Aorta (tissue), 5 donors: ENCODE measurements at places on chromosomes 1 and 21. TPM values are rescaled to one million over a fixed set of nuclear protein-coding genes. Genes with fewer than 3 reads are reported as not detected.

GRCh38 chr1:20192364-20192763 lies 6.0 kb upstream of the PLA2G2C start:
- no peak overlapping the region for H3K4me3 ChIP-seq
- H3K27ac ChIP-seq, result no peak overlapping the region
- H3K36me3 ChIP-seq, result no peaks in the 10 kb centered on the region
- DNase-seq, result no peak
- H3K4me1 ChIP-seq, result no peaks in the 10 kb centered on the region
- H3K27me3 ChIP-seq, result no peaks in the 10 kb centered on the region

- no peak overlapping the region for H3K4me3 ChIP-seq
- no peaks in the 10 kb centered on the region for H3K27me3 ChIP-seq
- no peak for DNase-seq
- no peak overlapping the region for H3K27ac ChIP-seq
- H3K36me3 ChIP-seq, result no peaks in the 10 kb centered on the region
Observed at GRCh38 chr1:185775501-185775900, 41.3 kb downstream of the HMCN1 start.

- DNase-seq, result no peak
- no peaks in the 10 kb centered on the region for H3K36me3 ChIP-seq
- H3K27ac ChIP-seq, result no peak overlapping the region
- H3K4me3 ChIP-seq, result no peak overlapping the region
- peaks cover 1% of the 10 kb centered on the region for H3K4me1 ChIP-seq
- no peaks in the 10 kb centered on the region for H3K27me3 ChIP-seq
Observed at GRCh38 chr1:34140011-34140676, 24.9 kb downstream of the CSMD2 start.

GRCh38 chr1:239170828-239171227 lies 215.5 kb upstream of the CHRM3 start:
- H3K27me3 ChIP-seq, result no peaks in the 10 kb centered on the region
- H3K36me3 ChIP-seq, result no peaks in the 10 kb centered on the region
- H3K4me1 ChIP-seq, result no peaks in the 10 kb centered on the region
- DNase-seq, result no peak

GRCh38 chr1:145729666-145730436 lies 10.6 kb downstream of the CD160 start:
- H3K4me1 ChIP-seq, result no peaks in the 10 kb centered on the region
- DNase-seq, result no peak
- H3K4me3 ChIP-seq, result no peak overlapping the region
- H3K27me3 ChIP-seq, result no peaks in the 10 kb centered on the region
- H3K27ac ChIP-seq, result no peak overlapping the region

DNA sequence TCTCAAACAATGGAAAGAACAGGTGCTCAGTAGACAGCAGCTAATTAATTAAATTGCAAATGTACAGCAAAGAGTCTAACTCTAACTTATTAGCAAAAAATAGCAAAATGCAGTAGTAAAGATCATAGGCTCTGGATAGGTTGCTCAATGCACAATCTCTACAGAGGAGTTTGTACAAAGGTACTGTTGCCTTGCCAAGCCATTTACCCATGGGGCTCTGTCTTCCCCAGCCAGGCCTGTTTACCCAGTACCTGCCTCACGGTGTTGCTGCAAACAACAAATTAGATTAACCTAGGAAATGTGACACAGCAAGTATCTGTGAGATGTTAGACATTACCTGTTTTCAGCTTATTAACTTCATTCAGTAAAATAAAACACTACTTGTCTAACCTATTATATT lies 222.0 kb downstream of the DENND1B start:
- no peaks in the 10 kb centered on the region for H3K27me3 ChIP-seq
- no peak overlapping the region for H3K4me3 ChIP-seq

The CAMSAP2 gene
- total RNA-seq, result 51.9 TPM

The DNASE2B gene
- total RNA-seq, result not detected

The S100A12 gene
- 23.6 TPM for total RNA-seq
